DMS79 treated with DMSO at 0.1 percent for 48 hours (cell line): ENCODE measurements at places on chromosomes 4 and X.

- no peak for DNase-seq
These were observed 236.9 kb downstream of the CHIC1 start for GRCh38 chrX:73799888-73800287.

DNA sequence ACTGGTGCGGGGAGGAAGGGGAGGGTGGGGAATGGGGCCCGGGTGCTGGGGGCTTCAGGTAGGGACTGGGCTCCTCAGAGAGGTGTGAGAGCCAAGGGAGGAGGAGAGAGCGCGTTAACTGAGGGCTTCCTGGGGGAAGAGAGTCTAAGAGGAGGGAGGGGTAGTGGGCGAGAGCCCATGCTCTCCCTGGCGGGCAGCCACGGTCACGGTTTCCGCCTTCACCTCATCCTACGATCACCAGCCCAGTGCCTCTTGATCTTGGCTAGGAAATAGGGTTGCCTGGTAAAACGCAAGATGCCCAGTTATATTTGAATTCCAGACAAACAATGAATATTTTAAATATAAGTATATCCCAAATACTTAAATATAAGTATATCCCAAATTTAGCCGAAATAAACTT, 60.8 kb upstream of the GRPEL1 start:
- peak; percentile 24 for DNase-seq

DNA sequence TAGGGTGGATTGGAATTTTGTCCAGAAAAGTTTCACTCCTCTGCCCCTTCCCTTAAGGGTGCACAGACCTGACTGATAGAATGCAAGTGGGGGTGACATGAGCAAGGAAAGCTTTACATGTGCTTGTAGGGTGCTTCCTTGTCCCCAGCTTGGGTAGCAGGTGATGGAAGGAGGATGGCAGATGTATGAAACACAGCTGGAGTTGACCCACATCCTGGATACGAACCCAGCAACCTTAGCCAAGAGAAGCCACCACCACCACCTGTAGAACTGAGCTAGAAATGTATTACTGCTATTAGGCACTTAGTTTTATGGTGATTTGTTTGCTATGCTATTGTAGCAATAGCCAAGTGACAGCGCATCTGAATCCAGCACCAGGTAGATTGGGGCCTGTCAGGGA, 227.4 kb downstream of the HS3ST1 start:
- DNase-seq = no peak

DNA sequence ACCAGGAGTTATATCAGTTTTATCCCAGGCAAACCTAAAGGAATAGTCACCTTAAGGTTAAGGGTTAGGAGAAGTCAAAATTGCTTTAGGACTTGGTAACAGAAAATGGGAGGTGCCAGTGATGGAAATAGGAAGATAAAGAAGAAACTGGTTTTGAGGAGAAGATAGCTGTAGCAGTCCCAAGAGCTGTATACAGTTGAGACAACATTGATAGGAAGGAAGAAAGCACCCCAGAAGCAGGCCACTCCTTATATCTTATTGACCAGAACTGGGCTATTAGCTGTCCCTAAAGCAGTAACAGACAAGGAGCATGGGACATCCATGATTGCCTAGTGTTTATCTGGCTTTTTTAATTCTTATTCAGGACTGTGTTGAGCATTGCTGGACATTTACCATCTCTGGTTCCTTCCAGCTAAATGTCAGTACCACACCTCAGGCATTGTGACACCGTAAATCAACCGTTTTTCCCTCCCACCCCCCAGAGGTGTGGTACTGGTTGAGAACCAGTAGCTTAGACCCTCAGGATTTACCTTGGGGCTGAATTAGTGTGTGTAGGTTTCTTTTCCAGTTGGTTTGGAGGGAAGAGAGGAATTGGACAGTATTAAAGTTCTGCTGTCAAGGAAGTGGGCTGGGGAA, 2.0 kb upstream of the PGRMC2 start:
- no peak for DNase-seq

DNA sequence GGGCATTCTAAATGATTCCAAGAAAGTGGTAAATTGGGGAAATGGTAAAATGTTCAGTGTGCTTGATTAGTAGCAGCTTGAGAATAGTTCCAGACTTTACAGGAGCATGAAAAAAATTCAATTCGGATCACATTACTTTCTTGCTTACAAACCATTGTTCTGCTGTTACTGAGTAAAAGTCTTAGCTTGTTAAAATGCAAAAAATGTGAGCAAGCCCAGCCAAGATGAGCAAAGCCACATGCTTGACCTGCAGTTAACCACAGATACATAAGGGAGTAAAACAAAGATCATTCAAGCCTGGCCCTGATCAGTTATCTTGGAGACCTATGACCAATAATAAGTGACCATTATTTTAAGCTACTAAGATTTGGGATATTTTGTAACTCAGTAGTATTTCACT, 562.9 kb upstream of the MAGEB2 start:
- DNase-seq = no peak

DNA sequence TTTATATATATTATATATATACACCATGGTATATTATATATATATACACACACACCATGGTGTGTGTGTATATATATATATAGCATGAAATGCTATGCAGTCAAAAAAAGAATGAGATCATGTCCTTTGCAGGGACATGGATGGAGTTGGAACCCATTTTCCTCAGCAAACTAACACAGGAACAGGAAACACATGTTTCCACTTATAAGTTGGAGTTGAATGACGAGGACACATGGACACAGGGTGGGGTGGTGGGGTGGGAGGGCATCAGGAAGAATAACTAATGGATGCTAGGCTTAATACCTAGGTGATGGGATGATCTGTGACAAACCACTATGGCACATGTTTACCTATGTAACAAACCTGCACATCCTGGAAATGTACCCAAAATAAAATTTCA, 293.6 kb upstream of the NDST3 start:
- no peak for DNase-seq

- no peak for DNase-seq
These were observed 68.5 kb downstream of the GALNT7 start for GRCh38 chr4:173237152-173237551.

- DNase-seq = no peak
These were observed 106.7 kb upstream of the GK2 start for GRCh38 chr4:79514621-79515329.

DNA sequence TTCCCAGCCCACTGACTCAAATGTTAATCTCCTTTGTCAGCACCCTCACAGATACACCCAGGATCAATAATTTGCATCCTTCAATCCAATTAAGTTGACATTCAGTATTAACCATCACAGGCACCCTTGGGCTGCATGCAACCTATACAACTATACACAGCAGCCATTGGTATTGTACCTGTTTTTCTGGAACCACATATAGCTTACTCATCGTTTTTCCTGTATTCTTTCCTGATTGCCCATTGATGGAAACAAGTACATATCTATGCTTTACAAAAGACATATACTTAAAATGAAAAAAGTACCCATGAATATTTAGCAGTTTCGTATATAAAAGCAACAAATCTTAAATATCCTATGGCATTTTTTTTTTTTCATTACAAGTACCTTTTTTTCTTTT, 3.7 kb upstream of the FOXR2 start:
- DNase-seq = no peak

GRCh38 chrX:109890300-109890699, 112.6 kb upstream of the TMEM164 start:
- no peak for DNase-seq

- DNase-seq = no peak
These were observed 23.0 kb downstream of the LDB2 start for GRCh38 chr4:16875487-16875886.

GRCh38 chr4:183967266-183967665, 62.2 kb downstream of the STOX2 start:
- DNase-seq = no peak

- DNase-seq = no peak
These were observed 159.3 kb upstream of the LCORL start for GRCh38 chr4:18180892-18181291.

GRCh38 chr4:55348466-55348865, 2.4 kb downstream of the SRD5A3 start:
- no peak for DNase-seq

DNA sequence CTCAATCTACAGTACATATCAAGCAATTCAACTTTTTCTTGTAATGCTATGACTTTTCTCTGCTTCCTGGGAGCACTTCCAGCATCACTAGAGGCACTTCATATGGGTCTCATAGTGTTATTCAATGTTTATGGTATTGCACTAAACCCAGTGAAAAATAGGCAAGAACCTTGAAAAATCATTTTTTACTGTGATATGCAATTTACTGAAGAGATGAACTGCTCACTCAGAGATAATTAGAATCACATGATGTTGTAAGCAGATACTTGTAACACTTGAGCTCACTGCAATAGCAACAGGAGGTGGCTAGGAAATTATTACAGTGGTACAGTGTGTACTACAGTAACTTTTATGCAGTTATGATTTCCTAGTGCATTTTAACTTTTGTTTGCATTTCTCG, 93.3 kb downstream of the RASGEF1B start:
- DNase-seq = peak; percentile 41

- DNase-seq = peak; percentile 3
These were observed 185.6 kb downstream of the RAP1GDS1 start for GRCh38 chr4:98446499-98447375.

DNA sequence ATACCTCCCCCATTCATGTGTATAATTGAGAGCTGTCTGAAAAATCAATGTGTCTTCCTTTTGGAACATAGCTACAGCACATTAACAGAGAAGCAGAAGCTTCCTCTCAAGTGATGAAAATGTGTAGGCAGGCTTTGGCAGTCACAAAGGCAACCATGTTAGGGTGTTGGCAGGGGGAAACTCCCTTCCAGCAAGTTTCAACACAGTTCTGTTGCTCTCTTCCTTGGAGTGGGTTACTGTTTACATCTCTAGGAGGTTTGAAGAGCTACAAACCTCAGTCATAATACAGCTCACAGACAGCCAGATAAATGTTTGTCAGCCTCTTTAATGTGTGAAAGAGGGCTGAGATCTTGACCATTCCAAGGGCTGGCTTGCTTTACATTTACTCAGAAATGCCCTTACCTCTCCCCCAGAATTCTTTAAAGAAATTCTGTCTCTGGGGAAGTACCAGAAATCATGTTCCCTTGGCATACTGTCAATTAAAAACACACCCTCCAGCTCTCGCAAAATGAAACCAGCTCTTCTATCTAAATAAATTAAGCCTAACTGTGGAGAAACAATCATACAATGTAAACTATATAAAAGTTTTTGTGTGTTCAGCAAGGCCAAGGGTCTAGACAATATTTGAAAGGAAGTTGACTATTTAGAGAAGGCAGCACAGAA, 18.9 kb downstream of the ZBTB33 start:
- DNase-seq = peak; percentile 3

DNA sequence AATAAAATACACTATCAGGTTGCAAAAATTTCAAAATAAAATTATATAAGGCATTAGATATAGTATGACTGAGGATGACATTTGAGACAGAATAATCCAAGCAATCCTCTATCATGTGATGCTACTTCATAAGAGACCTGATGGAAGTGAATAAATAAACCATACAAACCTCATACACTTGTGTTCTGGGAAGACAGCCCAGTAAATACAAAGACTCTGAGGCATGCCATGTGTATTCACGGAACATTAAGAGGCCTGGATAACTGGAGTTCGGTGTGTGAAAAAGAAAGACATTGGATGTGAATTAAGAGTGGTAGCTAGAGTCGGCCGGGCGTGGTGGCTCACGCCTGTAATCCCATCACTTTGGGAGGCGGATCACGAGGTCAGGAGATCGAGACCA, 364.2 kb downstream of the ADAM29 start:
- DNase-seq = no peak

DNA sequence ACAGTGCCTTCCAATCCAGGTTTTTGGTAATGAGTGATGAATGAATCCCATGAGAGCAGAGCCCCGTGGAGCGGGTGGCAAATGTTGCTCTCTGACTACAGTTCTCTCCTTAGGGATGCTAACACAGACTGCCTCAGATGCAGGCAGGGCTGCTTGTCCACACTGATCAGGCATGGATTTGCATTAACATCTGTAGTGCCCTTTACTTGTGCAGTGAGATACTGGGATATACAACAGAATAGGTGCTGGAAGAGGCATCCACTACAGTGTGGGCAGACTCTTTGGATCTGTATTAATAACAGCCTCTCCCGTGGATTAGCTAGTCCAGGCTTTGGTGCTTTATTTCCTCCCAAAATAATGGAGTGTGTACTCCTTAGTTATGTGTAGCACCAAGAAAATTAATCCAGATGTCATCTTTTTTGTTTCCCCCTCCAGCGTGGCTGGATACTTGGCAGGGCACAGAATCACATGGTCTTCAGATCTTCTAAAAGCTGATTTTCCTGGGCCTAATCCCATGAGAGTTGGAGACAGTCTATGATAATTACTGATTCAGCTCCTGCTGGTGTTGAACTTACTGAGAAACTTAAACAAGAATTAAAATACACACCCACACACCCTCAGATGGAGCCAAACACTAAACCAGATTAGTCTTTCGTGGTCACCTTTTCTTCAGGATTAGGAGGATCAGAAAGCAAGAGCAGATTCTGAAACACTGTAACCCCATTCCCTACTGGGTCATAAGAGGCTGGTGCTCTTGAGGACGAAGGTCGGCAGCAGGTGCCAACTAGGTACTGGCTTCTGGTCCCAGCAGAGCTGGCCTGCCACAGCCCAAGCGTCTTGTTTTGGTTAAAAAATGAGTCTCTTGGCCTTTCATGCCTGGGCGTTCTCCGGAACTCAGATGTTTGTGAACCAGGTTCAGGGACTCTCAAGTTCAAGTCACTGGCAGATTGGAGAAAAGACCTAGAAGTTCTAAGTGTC, 23.1 kb upstream of the NAP1L5 start:
- DNase-seq = no peak

DNA sequence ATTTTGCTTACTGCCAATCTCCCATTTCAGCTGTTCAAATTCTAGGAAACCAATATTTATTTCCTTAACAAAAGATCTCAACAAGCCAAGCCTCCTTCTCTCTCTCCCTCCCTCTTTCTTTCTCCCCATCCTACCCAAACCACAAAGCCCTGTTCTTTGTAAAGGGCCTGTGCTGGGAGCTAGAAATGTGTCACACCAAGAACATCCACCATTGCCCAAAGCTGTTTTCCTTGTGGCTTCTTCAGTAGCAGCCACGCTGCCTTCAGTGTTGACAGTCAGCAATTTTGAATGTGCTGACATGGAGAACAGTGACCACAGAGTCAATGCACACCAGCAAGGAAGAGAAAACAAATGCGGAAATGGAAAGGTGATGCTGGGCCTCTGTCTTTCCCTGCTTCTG, 203.0 kb downstream of the MAML3 start:
- DNase-seq = no peak
